ENCODE measurements at places on chromosomes 6 and 20.

DNA sequence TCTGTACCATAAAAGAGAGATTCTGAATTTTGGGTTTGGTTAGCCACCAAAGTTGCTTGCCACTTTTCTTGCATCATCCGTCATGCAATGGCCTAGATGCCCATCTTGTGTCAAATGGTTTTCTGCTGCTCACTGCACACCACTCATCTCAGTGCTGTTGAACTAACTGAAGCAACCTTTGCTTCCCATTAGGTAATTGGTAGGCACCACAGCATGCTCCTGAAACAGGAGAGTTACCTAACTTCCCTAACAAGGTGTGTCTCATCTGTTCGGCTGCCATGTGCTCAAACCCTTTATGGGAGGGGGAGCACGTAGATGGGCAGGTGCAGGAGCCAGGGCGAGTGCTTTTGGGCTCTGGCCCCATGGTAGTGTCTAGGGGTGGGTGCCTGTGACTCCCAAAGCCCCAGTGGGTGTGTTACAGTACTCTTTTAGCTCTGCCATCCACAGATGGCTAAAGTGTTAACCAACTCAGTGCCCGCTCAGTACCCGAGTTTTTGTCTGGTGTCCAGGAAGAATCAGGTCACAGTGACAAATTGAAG, 147.4 kb upstream of the SPACA1 start:
- DNase-seq: no peak

DNA sequence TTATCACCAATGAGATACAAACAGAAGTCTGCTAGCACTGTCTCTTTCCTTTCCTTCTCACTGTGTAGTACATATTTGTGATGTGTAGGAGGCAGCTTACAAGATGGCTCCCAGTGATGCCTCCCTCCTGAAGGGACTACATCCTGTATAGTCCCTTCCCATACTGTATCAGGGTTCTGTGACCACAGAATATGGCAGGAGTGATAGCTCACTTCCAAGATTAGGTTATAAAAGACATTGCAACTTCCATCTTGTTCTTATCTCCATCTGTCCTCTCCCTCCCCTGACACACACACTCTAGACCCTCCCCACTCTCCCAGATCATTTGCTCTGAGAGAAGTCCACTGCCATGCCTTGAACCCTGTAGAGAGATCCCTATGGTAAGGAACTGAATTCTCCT, 38.0 kb downstream of the SESN1 start:
- no peak for DNase-seq

DNA sequence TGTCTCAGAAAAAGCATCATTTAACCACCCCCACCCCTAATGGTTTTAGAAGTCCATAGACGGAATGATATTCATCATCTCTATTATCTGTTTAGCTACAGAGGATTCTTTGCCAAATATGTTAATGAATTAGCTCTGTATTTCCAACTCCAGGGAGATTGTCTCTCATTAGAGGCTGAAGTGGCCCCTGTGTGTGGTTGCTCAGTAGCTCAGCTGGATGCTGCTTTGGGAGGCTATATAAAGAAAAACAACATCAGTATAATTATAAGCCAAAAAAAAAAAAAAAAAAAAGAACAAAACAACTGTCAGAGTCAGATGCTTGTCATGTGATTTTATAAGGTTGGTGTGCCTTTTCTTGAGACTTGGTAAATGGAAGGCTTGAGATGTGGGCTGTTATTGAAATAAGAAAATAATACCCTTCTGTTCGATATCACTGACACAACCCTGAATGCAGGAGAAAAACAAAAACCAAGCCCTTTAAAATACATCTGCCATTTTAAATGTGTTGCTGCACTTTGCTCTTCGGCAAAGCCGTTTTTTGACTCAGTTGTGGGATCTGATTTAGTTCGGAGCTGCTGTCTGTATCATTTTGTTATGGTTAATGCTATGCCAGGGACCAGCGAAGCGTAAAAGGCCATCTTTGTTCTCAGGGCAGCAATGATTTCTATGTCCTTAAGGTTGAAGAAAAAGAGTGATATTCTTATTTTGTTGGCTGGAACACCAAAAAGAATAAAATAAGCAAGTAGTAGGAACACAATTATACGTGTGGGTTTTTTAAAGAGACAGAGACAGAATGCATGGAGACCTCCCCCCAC, 422.6 kb downstream of the QKI start:
- no peak for DNase-seq

GRCh38 chr6:160110586-160111123, 11.0 kb upstream of the SLC22A1 start:
- no peak for DNase-seq

GRCh38 chr6:73231986-73232391, 6.7 kb upstream of the KHDC1L start:
- no peak for DNase-seq

DNA sequence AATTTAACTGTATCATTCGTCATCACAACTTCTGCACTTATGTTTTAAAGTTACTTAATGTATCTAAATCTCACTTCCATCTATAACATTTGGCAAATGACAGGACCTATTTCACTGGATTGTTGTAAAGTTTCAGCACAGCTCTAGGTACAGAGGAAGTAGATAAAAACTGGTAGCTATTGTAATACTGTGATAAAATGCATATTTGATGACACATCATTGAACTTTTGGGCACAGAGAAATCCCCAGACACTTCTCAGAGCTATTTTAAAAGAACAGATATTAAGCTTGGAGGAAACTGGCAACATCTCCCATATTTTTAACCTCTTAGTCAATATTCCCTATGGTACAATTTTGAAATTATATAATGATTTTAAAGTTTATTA, 138.7 kb downstream of the RFPL4B start:
- DNase-seq: no peak

GRCh38 chr20:24935766-24936525, 13.1 kb upstream of the CST7 start:
- DNase-seq: no peak

DNA sequence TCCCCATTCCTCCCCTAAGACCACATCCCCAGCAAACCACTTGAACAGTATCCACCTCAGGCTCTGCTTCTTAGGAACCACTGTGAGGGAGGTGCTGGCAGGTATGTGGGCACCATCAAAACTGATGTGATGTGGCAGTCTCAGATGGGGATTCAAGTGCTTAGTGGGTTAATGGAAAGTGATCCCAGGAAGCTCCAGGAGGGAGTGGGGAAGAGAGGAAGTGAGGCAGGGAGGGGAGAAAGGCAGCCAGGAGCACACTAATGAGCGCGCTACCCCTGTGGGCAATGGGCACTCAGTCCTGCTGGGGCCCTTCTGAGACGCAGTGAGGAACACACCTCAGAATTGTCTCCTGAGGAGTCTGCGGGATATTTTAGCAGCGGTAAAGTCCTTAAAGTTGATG, 263.1 kb upstream of the MOCS1 start:
- no peak for DNase-seq

DNA sequence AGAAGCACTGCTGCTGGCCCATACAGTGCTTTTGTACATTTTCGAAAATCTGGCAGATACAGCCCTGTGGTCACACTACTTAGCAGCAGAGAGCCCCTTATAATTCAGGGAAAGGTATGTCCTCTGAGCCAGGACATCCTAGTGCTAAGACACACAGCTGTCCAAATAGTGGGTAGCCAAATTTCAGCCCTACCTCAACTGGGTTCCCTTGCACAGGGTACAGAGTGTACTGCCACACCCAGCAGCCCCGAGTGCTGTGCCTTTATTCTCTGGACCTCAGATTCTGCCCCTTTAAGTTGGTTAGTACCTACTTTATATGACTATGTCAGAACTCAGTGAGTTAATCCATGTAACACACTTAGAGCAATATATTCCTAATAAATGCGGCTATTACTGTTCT, 47.6 kb downstream of the PRPH2 start:
- no peak for DNase-seq
